ENCODE measurements at places on chromosomes 2 and 18.

DNA sequence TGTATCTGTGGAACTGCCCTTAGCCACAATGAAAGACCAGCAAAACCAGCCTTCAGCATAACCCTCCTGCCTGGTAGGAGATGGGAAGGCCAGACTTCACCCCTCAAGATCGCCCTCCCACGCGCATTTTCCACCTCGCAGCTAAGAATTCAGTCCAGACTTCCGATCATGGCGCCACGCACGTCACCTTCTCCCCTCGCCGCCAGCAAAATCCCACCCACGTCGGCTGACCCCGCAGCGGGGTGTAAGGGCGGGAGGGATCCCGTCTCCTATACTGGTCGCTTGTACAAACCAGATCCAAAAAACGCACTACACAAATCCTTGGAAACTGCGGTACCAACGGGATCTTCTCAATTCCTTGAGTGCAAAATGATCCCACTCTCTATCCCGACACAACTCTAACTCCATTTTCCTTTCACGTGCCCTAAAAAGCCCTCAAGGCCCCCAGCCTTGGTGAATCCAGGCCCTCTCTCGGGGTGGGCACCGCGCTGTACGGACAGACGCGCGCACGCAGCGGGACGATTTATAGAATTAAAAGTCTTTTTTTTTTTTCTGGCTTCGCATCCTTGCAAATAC is 1.0 kb upstream of the BMPR2 start:
- DNase-seq: peak; percentile 85

DNA sequence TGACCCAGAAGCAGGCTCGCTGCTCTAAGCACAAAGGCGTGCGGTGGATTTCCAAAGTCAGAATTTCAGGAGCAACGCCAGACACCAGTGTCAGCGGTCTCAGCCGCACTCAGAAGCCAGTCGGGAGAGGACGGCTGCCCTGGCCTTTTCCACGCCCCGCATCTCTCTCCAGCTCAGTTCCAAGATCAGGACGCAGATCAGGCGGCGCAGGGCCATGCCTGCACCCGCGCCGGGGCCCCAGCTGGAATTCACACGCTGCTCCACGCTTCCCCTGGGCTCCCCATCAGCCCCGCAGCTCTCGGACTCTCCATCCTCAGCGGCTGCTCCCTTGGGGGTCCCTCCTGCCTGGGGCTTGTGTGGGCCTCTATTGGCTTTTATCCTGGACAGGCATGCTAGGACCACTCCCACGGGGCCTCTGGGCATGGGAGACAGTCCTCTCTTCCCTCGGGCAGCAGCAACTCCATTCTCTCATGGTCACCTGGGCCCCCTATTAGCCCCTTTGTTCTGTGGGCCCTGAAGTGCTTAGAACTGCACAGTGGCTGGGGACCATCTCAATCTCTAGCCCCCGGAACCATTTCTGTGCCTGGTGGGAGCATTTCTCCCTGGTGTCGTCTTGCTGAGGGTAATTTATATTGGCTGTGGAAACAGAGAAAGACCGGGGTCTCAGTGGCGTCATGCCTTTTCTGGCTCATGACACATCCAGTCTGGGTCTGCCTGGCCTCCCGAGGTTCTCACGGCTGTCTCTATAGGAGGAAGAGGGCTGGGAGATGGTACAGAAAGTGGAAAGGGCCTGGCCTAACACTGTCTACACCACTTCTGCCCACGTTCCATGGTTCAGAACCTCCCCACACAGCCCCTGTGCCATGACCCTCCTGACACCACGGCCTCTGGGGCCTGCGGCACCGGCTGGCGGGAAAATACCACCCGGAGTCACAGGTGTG is 14.9 kb upstream of the TMEM18 start:
- DNase-seq: no peak

- no peak for DNase-seq
Observed at GRCh38 chr2:240146627-240147278, 6.3 kb upstream of the OTOS start.

DNA sequence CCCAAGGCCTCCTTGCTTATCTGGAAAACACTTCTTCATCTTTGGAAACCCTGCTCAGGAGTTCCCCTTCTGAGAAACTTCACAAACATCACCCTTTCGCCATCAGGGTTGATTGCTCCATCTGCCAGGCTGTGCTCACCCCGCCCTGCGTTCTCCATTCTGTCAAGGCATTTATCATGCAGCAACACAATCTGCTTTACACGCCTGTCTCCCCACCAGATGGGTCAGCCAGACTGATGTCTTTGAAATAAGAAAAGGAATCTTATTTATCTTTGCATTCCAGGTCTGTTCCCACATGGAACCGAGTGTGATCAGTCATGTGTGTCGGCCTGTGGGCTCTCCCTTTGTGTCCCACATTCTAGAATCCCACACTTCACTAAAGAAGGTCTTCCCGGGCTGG is 110.0 kb upstream of the ARL4C start:
- peak; percentile 41 for DNase-seq

- no peak for DNase-seq
Observed at GRCh38 chr2:223599640-223600380, 2.4 kb downstream of the SCG2 start.

DNA sequence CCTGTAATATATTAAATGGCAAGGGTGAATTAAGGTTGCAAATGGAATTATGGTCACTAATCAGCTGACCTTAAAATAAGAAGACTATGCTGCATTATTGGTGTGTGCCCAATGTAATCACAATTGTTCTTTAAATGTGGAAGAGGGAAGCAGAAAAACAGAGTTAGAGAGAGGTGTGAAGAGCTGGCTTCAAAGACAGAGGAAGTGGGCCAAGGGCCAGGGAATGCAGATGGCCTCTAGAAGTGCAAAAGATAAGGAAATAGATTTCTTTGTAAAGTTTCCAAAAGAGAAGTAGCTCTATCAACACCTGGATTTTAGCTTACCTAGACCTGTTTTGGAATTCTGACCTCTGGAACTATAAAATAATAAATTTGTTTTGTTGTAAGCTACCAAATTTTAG is 276.0 kb downstream of the LRRTM1 start:
- no peak for DNase-seq

- no peak for DNase-seq
Observed at GRCh38 chr2:164868563-164869419, 27.2 kb upstream of the COBLL1 start.

DNA sequence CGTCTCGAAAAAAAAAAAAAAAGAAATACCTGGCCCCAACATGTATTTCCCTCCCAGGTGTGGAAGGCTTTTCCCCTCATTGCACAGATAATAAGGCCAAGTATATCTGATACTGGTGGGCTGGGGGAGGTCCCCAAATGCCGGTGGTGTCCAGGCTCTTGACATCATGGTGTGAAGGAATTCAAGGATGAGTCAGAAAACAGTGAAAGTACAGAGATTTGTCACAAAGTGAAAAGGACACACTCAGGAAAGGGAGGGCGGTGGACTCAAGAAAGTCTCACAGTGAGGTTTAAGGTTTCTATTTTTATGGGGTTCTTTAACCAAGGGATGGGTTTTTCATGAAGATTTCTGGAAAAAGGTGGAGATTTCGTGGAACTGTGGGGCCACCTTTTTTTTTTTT is 37.8 kb upstream of the FZD5 start:
- DNase-seq: no peak

GRCh38 chr2:65413610-65414009 is 18.8 kb downstream of the SPRED2 start:
- DNase-seq: no peak

GRCh38 chr2:119233326-119234020 is 9.8 kb downstream of the STEAP3 start:
- no peak for DNase-seq

- no peak for DNase-seq
Observed at GRCh38 chr2:134320930-134321329, 67.1 kb downstream of the MGAT5 start.

DNA sequence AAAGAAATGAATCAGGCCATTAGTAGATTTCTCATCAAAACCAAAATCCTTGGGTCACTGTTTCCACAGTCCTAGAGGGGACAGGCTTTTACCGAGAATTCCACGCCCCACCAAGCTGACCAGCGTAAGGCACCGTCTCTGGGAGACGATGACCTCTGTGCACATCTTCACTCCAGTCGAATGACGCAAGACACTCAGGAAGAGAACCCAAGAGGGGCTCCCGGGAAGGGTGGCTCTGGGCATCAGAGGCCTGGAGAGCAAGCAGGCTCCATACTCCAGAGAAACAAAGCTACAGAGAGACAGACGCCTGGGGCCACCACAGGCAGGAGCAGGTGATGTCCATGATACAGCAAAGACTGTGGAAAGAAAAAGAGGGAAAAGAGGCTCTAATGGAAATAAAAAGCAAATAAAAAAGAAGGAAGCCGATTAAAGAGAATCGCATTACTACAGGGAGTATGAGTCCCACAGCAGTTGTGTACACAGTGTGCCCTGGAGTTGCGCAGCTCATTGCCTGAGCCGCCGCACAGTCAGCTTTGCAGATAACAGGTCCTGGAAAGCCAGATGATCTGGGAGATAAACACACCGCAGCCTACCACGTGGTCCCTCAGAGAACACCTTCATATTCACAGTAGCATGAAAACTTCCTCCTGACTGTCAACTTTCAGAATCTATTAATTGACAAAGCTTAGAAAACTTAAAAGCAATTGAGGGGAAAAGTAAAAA is 572.7 kb upstream of the SALL3 start:
- DNase-seq: no peak

DNA sequence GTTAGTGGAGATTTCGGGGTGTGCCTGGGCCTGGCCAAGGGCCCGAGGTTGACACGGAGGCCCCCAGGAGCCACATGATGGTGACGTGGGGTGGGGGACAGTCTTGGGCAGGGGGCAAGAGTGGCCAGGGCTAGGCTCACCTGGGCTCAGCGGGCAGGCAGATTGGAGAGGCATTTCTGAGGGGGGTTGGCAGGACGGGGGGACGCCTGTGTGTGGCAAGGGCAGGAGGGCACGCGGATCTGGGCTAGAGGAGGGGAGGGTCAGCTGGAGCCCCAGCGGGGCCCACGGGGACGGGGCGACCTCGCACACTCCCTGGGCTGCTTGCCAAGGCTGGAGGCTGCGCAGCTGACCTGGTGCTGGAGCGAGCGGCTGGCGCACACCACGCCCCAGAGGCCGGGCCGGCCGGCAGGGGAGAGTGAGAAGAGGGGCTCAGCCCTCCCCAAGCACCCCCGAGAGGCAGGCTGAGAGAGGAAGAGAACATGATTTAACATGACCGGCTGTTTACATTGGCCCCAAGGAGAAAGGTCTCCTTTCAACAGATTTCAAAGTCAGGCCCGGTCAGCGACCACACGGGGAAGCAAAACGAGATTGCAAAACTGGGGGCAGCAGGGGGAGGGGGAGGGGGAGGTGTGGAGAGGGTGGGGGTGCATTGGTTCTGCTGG is 38.0 kb upstream of the SNED1 start:
- DNase-seq: peak; percentile 85

DNA sequence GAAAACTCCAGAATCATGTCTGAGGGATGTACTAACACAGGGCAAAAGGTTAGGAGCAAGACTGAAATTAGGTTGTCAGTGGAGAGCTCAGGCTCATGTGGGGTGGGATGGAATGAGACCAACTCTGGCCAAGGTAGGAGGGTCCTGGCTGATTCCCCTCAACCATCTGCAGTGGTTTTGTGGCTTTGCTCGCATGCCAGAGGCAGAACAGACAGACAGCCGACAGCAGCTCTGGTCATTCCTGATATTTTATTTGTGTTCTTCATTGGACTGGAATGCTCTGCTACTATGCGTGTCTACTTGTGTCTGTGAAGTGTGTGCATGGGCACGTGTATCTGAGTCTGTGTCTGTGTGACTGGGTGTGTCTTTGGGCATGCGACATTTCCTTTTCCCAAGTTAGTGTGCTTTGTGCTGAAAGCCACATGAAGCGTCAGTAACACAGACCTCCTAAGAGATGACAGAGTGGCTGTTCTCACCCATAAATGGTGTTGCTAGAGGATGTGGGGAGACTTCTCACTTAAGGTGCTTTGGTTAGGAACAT is 239.5 kb downstream of the CNTNAP5 start:
- DNase-seq: no peak

DNA sequence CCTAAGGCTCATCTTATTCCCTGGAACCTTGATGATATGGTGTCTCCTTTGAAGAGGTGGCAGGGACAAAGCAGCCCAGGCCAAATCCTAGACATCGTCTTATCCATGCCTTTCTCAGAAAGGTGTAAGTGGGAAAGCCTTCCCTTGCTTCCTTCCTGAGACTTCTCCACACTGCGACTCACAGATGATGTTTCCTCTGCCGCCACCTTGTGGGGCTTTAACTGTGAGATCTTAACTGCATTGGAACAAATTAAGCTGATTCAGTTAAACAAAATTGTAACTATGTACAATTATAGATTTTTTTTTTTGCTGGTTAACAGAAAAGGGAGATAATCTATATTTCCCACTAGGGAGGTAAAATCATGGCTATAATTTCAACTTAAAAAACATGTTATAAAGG is 10.0 kb upstream of the GCA start:
- DNase-seq: no peak

DNA sequence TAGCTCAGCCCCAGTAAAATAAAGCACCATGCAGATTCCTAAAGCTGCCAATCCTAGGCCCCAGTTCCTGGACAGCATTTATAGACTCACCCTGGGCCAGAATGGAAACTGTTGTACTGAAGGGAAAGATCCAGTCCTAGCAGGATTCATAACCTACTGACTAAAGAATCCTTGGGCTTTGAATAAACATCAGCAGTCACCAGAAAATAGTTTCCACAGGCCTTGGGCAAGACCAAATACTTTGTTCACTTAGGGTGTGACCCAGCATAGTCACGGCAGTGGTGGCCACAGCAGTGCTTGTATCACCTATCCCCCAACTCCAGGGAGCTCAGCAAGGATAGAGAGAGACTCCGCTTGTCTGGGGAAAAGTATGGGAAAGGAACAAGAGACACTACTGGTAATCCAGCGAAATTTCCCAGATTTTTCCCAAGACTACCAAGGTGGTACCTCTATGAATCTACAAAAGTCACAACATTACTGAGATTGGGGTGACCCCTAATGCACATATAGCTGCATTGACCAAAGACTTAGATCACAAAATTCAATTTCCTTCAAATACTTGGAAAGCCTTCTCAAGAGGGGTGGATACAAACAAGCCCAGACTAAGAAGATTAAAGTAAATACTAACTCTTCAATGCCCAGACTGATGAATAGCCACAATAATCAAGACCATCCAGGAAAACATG is 748.1 kb upstream of the LRATD1 start:
- DNase-seq: no peak

- DNase-seq: no peak
Observed at GRCh38 chr18:38868757-38869156, 1303.2 kb upstream of the CELF4 start.

DNA sequence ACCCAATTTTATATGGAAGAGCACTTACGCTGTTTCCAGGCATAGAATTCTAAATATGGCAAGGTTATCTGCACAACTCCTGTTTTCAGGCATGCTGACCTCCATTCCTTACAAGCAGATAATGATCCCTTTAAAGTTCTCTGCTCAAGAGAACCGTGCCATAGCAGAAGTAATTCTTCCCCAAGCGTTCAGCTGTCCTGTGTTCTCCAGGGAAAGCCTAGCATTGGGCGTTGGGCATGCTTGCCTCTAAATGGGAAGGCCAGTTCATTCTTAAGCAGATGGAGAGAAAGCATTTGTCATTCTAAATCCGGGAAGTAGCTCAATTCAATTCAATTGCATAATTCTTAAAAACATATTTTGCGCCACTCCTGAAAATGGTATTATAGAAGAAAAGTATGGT is 55.7 kb upstream of the EML4 start:
- DNase-seq: no peak

Measured in renal pelvis (tissue), 12 donors.